ENCODE measurements at places on chromosomes 2 and 18. TPM values are rescaled to one million over a fixed set of nuclear protein-coding genes. Genes with fewer than 3 reads are reported as not detected.
A peak's percentile ranks its signal among the peaks of the same experiment; 100 is the strongest.

DNA sequence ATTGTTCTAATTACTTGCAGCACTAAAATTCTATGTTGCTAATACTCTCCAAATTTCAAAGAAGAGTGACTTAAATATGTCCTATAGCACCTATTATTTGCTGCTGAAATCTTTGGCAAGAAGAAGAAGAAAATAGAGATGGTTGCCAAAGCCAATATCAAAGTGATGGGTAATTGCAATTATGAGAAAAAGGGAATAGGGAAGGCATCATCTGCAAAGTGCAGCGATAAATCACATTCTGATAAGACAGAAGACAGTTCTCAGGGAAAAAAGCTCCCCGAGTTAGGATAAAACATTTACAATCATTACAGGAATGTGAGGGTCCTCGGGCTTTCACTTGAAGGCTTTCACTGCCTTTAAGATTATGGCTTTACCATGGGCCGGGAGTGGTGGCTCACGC, 72.1 kb upstream of the RASGRP3 start:
- DNase-seq, result no peak

DNA sequence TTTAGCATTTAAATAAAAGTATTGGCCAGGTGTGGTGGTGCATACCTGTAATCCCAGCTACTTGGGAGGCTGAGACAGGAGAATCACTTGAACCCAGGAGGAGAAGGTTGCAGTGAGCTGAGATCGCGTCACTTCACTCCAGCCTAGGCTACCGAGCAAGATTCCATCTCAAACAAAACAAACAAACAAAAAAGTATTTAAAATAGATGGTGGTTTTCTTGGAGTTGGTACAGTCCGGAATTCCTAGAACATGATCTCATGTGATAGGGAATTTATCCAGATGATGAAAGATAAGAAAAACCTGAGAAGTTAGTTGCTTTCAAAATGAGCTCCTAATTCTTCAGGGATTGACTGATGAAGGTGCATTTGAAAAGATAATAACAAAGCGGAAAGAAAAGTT, 62.0 kb downstream of the BIRC6 start:
- peak; percentile 62 for DNase-seq

Gene C2orf80
- not detected for total RNA-seq

DNA sequence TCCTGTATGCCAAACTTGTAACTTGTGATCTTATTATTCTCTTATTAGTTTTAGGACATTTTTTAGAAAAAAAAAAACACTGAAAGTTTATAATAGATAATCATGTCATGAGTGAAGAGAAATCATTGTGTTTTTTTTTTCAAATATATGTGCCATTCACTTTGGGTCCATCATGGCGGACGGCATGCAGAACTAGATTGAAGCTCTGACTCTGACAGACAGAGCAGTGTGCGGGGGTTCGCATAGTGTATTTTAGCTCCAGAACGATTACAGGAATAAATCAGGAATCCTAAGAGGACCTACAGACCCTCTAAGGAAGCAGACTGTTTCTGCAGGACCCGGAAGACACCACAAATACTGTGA, 484.4 kb upstream of the REG3G start:
- no peak for DNase-seq

GRCh38 chr2:200492656-200493055, 17.2 kb downstream of the KCTD18 start:
- no peak for DNase-seq

GRCh38 chr2:224901121-224901676, 141.1 kb downstream of the DOCK10 start:
- DNase-seq, result no peak

DNA sequence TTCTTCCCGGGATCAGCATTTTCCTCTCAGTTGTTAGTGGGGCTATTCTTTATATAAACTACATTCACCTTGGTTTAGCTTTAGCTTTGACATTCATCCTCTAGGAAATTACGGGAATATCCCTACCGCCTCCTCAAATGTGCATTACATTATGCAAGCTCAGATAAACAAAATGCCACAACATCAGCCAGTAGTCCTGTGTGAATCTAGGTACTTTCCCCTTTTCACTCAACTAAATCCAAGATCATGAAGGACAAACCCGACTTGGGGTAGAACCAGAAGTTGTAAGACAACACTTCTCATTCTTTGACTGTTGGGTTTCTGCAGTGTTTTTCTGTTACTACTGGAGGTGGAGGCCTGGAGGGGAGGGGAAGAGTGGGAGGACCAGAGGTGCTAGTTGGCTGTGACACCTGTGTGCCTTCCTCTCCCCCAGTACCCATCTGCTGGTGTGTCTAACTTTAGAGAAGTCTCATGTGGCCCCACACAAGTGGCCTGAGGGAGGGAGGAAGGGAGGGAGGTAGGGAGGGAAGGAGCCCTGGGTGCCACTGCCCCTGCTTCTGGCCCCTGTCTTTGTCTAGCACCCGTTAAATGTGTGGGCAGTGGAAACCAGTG, 84.8 kb upstream of the BCL2L11 start:
- DNase-seq, result no peak

DNA sequence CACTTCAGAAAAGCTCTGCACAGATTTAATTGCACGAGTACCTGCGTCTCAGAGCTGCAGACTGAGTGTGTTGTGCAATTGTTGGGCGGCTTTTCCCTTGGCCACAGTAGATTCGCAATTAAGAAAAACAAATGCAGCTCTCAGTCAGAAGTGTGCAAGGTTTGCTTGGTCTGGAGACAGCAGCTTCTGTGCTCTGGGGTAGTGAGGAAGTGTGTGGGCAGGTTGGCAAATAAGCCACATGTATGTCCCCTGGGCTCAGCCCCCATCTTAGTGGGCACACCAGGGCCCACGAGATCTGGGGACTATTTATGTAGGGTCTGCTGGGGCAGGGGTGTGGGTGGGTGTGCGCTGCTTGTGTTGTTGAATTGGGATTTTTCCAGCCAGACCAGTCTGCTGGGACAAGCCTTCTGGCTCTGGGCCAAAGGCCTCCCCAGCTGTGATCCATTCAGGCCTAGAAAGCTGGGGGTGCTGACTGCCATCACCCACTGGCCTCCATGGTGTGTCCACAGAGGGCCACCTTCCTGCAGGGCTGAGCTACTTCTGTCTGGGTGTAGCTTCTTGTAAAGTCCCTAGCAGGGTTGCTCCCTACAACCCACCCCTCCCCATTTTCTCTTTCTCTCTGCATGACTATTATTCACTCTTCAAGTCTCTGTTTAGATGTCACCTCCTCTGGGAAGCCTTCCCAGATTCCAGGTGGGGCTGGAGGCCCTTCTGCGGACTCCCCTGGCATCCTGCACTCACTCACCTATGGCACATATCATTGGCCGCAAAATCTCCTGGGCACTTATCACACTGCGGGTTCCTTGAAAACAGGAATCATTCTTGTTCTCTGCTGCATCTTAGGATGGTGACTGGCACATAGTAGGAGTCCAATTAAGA, 67.8 kb downstream of the ODC1 start:
- DNase-seq, result peak; percentile 53

- DNase-seq, result no peak
These were observed 41.3 kb upstream of the AGFG1 start for GRCh38 chr2:227430639-227431038.

DNA sequence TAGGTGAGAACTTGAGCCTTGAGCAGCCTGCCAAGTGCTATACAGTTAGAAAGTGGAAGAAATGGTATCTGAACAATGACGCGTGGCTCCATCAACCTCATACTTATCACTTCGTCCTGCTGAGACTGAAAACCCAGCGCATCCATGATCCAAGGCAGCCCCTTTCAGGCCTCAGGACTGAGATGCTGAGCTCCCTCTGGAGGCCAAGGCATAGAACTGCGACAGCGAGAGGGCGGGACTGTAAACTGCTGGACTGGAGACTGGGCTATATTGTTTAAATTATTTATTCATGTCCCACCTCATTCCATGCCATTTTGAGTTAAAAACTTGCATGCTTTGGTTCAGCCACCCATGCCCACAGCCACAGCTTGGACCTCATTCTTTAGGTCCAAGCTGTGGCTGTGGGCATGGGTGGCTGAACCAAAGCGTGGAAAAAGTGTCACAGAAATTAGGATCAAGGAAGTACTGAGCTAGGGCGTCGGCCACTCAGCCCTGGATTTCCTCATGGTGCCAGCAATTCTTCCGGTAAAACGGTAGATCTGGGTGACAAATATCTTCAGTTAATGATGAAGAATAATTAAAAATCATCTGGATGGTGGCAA, 195.5 kb downstream of the L3MBTL4 start:
- peak; percentile 27 for DNase-seq

Gene POTEI
- total RNA-seq, result under 0.01 TPM

GRCh38 chr2:240439698-240440151, 4.3 kb downstream of the GPC1 start:
- DNase-seq, result no peak

- DNase-seq, result no peak
These were observed 36.5 kb downstream of the SLC8A1 start for GRCh38 chr2:40415391-40415790.

GRCh38 chr2:107418708-107419107, 408.0 kb upstream of the RGPD4 start:
- no peak for DNase-seq

Gene ACVR1
- 44.9 TPM for total RNA-seq

DNA sequence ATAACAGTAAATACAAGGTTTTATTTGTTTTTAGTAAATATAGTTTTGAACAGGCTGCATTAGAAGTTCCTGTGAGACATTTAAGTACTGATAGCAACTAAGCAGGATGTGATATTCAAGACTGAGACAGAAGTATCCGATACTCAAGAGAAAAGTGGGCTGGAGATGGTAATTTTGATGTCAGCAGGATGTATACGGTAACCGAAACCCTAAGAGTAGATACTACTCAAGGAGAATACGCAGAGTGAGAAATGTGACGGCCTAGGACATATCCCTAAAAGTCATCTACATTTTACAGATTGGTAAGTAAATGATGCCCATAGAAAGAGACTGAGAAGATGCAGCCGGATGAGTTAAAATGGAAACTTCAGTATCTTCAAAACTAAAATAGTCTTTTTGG, 115.4 kb downstream of the GORASP2 start:
- no peak for DNase-seq

- DNase-seq, result no peak
These were observed 22.5 kb upstream of the ACYP2 start for GRCh38 chr2:54092940-54093339.

DNA sequence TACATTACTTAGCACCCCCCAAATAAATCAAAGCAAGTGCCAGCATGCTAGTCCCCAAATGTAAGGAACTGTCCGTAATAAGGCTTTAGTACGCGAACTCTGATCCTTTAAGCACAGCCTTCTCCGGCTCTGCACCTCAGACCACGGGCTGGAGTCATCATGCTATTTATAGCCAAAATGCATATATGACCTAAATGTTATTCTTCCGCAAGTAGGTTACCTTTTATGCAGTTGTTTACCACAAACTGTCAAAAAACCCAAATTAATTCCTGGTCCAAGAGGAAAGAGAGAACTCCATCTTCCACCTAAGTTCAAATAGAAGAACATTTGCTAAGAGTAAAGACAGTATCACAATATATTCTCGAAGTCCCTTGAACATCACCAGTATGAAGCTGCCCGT, 42.7 kb downstream of the ZNF516 start:
- DNase-seq, result no peak

DNA sequence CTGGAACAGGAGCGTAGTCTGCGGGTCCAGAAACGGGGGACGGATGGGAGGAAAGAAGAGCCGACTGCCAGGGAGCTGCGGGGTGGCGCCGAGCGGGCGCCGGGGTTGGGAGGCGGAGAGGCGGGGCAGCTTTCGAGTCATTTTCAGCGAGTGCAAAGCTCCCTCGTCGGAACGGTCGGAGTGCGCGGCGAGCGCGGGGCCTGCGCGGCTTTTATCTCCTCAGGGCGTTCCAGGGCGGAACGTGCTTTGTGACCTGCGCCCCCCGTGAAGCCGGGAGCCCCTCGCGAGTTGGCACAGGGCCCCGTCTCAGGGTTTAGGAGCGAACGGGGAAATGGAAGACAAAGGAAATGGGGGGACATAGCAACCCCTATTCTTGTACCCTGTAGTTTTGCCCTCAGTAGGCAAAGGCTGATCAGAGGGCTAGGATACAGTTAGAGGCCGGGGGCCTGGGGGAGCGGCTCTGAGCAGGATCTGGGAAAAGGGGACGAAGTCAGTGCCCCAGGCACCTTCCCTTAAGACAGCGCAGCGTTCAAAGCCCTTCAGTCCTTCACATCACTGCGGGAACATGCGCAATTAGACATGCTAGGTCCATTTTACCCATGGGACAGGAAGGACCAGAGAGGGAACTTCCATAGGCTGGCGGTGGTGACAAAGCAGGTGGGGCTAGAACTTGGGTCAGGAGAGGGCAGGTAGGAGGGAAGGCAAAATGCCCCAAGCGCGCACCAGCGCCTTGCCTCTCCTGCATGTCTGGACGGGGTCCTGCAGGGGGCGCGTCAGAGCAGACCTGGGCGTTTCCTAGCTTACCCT, 60.1 kb upstream of the IL1RL1 start:
- no peak for DNase-seq

DNA sequence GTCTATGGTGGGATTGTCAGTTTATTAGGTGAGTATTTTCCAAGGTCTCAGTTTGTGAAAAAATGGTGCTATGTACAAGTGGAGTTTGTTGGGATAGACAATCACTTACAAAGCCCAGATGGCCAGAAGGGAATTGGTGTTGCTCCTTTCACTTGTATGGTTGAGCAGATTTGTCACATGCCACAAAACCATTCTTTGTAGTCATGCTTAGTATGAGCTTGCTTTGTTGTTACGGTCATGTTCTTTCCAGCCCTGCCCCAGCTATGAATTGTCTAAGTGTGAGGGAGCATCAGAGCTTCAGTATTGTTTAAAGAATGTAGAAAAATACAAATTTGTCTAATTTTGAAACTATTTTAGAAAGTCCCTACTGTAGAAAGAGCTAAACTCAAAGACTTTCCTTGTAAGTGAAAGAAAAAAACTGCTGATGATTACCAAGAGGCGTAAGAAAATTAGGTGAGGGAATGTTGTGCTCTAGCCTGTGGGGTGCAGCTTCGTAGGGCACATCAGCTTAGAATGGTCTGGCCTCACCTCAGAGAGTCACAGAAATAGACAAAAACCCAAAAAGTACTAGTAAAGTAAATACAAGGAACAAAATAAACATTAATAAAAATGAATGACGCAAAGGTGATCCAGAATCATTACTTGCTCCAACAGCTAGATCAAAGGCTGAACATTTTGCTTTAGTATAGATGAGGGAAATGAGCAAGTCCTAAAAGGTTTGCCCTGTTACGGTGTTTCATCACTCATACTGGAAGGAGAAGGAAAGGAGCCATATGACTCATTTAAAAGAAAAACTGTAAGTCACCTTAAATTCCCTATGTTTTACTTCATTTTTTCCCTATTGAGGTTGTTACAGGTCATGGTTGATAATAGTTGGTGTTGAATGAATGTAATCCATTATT, 9.2 kb downstream of the TGIF1 start:
- peak; percentile 52 for DNase-seq

GRCh38 chr2:113209646-113210171, 35.9 kb downstream of the PSD4 start:
- no peak for DNase-seq

- DNase-seq, result peak; percentile 83
These were observed 115.3 kb upstream of the TANK start for GRCh38 chr2:161044921-161045320.

Gene ABCG5
- not detected for total RNA-seq

- peak; percentile 66 for DNase-seq
These were observed 1.1 kb downstream of the HK2 start for GRCh38 chr2:74834792-74835755.

- DNase-seq, result peak; percentile 60
These were observed 48.6 kb downstream of the SLC8A1 start for GRCh38 chr2:40403233-40403836.

- no peak for DNase-seq
These were observed 109.6 kb upstream of the FSIP2 start for GRCh38 chr2:185628985-185629384.

Gene EFHD1
- total RNA-seq, result 2.3 TPM

Measured in fibroblast of villous mesenchyme (primary cell).